Cardiac muscle cell (in vitro differentiated cells and primary cell): ENCODE measurements at places on chromosomes 7 and 10. TPM values are rescaled to one million over a fixed set of nuclear protein-coding genes. Genes with fewer than 3 reads are reported as not detected.
A peak's percentile ranks its signal among the peaks of the same experiment; 100 is the strongest.

- no peak for DNase-seq
These were observed 22.2 kb upstream of the BAIAP2L1 start for GRCh38 chr7:98423043-98423442.

- no peak for DNase-seq
These were observed 78.8 kb upstream of the ANKRD1 start for GRCh38 chr10:90999512-91000172.

DNA sequence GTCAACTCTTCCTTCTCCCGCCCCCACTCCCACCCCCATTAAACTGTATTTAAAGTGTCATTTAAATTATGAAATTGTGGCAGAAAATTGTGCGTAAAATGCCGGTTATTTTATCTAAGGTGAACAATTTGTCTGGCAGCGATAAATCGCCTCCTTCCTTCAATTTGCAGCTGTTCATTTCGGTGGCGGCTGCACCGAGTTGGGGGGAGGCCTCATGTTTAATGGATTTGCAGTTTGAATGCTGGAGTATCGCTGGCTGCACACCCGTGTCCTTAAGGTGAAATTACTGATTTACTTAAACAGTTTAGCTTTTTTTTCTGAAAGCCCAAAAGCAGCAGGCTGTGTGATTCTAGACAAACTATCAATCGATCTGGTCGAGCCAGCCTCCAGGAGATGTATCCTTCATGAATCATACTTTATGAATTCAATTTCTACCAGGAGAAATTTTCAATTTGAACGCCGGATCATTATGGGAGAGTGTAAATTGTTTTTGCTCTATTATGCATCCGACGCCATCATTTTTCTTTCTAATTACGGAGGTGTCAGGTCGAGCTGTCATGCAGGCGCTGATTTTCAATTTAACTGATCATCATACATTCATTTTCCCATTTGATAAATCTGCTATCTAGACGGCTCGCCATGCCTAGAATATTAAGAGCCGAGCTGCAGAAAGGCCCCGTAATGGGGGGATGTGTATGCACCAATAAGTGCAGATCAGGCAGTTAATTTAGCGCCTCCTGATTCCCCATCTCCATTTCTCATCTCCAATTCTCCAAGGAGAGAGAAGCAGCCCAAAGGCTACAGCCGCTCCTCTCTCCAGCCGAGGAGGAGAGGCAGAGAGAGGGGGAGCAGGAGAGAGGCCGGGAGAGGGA, 6.5 kb downstream of the UNCX start:
- no peak for DNase-seq

GRCh38 chr7:158613481-158613880, 25.9 kb upstream of the PTPRN2 start:
- no peak for DNase-seq

Gene RARRES2
- polyA plus RNA-seq = 5.7 and 8.3 TPM in 2 replicates

DNA sequence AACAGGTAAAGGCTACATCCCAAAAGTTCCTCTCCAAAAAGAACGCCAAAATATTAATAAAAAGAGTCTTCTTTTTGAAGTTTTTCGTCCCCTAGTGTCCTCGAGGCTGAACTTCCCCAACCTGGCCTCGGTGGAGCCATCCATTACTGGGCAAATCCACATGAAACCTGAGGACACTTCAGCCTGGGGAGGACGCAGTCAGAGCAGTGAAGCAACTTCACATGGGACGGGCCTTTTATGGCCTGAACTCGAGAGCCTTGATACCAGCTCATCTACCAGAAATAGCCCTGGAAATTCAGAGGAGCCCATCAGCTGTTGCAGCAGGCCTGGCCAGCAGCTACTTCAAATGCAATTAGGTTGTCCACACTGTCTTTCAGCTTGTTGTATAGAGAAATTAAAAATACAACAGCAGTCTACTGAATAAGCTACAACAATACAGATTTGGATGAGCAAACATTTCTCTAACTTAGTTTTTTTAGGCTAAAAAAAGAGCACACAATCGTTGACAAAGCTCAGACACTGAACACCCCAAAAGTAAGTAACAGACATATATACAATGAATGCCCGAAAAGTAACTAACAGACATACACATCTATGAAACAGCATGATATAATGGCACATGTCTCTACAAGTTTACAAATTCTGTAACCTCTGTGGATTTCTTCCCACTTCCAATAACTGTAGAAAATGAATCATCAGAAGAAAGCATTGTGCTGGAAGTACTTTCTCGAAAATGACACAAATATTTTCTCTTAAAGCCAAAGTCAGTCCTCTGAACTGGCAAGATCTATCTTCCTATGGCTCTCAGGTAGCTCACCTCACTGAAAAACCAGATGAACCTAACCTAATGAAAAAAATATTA, at the start of gene SVIL:
TSS of gene SVIL (minus strand) at position 208 of the 862 bp plus-strand sequence. CDS start 79,913 bp downstream, outside the sequence.
- DNase-seq = peak; percentile 96

DNA sequence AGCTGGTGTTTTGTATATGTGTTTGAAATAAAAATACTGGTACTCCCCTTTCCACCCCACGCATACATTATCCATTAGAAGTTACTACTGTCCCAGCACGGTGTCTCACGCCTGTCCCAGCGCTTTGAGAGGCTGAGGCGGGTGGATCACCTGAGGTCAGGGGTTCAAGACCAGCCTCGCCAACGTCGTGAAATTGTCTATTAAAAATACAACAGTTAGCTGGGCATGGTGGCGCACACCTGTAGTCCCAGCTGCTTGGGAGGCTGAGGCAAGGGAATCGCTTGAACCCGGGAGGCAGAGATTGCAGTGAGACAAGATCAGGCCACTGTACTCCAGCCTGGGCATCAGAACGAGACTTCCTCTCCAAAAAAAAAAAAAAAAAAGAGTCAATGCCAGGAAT, 2.7 kb downstream of the HBP1 start:
- DNase-seq = no peak
